Smooth muscle cell of bladder (primary cell): ENCODE measurements at places on chromosomes 11 and 22. TPM values are rescaled to one million over a fixed set of nuclear protein-coding genes. Genes with fewer than 3 reads are reported as not detected.

Gene PKNOX2
- 0.92 and 1.4 TPM in 2 replicates for total RNA-seq

Gene MS4A7
- not detected in 2 replicates for total RNA-seq

Gene KRTAP5-1
- total RNA-seq, result not detected in 2 replicates

Gene CHCHD10
- 2.8 and 6.0 TPM in 2 replicates for total RNA-seq

Gene HPX
- total RNA-seq, result 0.43 and 0.46 TPM in 2 replicates

Gene BTBD10
- 49.1 and 56.0 TPM in 2 replicates for total RNA-seq

Gene SLC37A2
- total RNA-seq, result 0.18 and 0.43 TPM in 2 replicates

Gene IL10RA
- not detected in 2 replicates for total RNA-seq

Gene THY1
- 154 and 200 TPM in 2 replicates for total RNA-seq

Gene ASCC2
- total RNA-seq, result 21.2 and 23.9 TPM in 2 replicates

Gene GUCY1A2
- total RNA-seq, result 0.14 and 0.28 TPM in 2 replicates
